ENCODE measurements at places on chromosomes 3 and 15. TPM values are rescaled to one million over a fixed set of nuclear protein-coding genes. Genes with fewer than 3 reads are reported as not detected.

SPINT1 gene
- total RNA-seq, result 226 TPM

ATP10A gene
- 6.5 TPM for total RNA-seq

IL12A gene
- total RNA-seq, result 0.83 TPM

NME9 gene
- 0.50 TPM for total RNA-seq

PCLAF gene
- total RNA-seq, result 4.7 TPM

SERINC4 gene
- total RNA-seq, result 0.17 TPM

CLDN1 gene
- total RNA-seq, result 12.3 TPM

SERPINI2 gene
- total RNA-seq, result not detected

C3orf22 gene
- total RNA-seq, result not detected

SEMA5B gene
- total RNA-seq, result 1.1 TPM

GOLGA6D gene
- not detected for total RNA-seq

ARRDC4 gene
- total RNA-seq, result 19.7 TPM

ARHGAP11A gene
- total RNA-seq, result 5.0 TPM

KNG1 gene
- total RNA-seq, result not detected

ARGFX gene
- total RNA-seq, result not detected

CP gene
- not detected for total RNA-seq

MAP3K13 gene
- 28.8 TPM for total RNA-seq

PLOD2 gene
- total RNA-seq, result 42.1 TPM

CD200 gene
- 23.7 TPM for total RNA-seq

ZIC1 gene
- total RNA-seq, result not detected

RPL22L1 gene
- total RNA-seq, result 30.7 TPM

STRIT1 gene
- not detected for total RNA-seq

MEX3B gene
- total RNA-seq, result 1.8 TPM

SLC22A14 gene
- total RNA-seq, result 0.33 TPM

DUOXA2 gene
- not detected for total RNA-seq

FGF7 gene
- 0.50 TPM for total RNA-seq

DNAJC17 gene
- total RNA-seq, result 52.3 TPM

DLEC1 gene
- total RNA-seq, result not detected

IL17RE gene
- total RNA-seq, result 2.8 TPM

CADPS gene
- not detected for total RNA-seq

TNIK gene
- total RNA-seq, result 7.5 TPM

GANC gene
- total RNA-seq, result 34.0 TPM

ZNF80 gene
- not detected for total RNA-seq

TNFAIP8L3 gene
- total RNA-seq, result 3.6 TPM

SLC12A8 gene
- 14.2 TPM for total RNA-seq

GABRR3 gene
- total RNA-seq, result not detected

ATP6V1A gene
- total RNA-seq, result 70.6 TPM

ECE2 gene
- not detected for total RNA-seq

CKMT1A gene
- 41.5 TPM for total RNA-seq

AADAC gene
- not detected for total RNA-seq

BNC1 gene
- total RNA-seq, result 85.3 TPM

CHRNA3 gene
- total RNA-seq, result not detected

FGF12 gene
- not detected for total RNA-seq

SLC22A13 gene
- total RNA-seq, result 0.67 TPM

CYP8B1 gene
- not detected for total RNA-seq

PLA2G4E gene
- total RNA-seq, result not detected

CASR gene
- total RNA-seq, result not detected

KBTBD13 gene
- total RNA-seq, result not detected

SYNPR gene
- total RNA-seq, result not detected

XRN1 gene
- total RNA-seq, result 28.0 TPM

WDR82 gene
- 54.3 TPM for total RNA-seq

FAM81A gene
- total RNA-seq, result 0.33 TPM

EPM2AIP1 gene
- total RNA-seq, result 10.8 TPM

MESP2 gene
- 0.31 TPM for total RNA-seq

SMCO1 gene
- not detected for total RNA-seq

All from mammary epithelial cell (primary cell).